ENCODE measurements at places on chromosomes 2 and 18.

- no peak for DNase-seq
Measured at GRCh38 chr2:215052810-215053209, 85.6 kb downstream of the ABCA12 start.

DNA sequence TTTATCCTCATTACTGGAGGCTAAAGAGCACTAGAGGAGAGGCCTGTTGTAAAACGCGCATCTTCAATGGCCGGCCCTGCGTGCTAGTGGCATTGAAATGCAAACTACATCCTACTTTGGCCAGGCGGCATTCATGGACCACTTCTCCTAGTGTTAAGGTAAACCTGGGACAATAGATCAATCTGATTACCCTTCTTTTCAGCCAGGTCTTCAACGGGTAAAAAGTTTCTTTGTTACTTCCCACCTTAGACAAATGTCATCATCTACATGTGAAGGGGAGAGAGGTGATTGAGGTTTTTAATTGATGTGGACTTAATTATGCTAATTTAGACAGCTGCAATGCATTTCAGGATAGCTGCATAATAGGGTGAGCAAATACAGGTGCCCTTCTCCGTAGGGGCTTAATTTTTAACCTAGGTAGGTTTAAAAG, 628.0 kb downstream of the ZEB2 start:
- no peak for DNase-seq

DNA sequence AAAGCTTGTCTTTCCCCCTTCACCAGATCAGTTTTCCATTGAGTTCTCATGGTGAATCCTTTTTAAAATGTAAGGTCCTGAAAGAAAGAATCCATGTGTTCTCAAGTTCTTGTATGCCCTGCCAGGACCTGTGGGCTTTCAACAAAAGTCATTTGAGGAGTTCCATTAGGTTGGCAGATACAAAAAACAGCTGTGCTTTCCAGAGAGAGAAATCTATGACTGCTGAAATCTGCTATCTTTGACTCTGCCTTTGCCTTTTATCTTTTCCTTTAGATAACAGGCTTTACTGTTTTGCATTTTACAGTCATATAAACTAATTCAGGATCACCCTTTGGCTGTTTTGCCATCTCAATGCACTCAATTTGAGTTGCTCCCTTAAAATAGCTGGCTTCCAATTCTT, 59.7 kb downstream of the CXCR4 start:
- DNase-seq, result no peak

GRCh38 chr2:27095745-27096651, 9.4 kb downstream of the KHK start:
- peak; percentile 78 for DNase-seq

- no peak for DNase-seq
Measured at GRCh38 chr2:160076914-160077313, 14.5 kb upstream of the PLA2R1 start.

DNA sequence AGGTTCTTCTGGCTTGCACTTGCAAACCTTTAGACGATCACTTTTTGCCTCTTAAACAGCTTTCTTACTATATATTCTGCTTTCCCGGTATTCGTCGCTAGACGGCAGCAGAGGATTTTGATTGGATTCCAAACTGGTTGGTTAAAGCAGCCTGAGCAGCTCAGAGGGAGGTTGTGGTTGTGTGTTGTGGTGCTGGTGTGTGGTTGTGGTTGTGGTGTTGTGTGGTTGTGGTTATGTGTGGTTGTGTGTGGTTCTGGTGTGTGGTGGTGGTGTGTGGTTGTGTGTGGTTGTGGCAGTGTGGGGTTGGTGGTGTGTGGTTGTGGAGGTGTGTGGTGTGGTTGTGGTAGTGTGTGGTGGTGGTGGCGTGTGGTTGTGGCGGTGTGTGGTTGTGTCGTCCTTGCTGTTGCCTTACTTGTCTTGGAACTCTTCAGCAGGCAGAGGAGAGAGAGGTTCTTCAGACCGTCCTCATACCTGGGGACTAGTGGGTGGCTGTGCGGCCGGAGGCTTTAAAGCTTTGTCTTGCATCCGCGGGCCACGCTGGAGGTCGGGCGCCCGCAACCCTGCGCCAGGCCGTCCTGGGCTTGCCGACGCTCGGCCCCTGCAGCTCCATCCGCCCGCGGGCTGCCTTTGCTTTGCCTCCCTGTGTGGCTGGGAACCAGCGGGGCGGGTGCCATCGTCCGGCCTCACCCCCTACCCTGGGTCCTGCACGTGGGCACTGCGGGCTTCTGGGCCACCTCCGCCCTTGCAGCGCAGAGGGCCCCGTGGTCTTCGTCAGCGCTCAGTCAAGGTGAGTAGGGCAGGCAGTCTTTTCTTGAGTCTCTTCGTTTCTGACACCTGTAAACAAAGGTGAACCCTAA, 190.8 kb downstream of the ARHGAP28 start:
- peak; percentile 50 for DNase-seq

DNA sequence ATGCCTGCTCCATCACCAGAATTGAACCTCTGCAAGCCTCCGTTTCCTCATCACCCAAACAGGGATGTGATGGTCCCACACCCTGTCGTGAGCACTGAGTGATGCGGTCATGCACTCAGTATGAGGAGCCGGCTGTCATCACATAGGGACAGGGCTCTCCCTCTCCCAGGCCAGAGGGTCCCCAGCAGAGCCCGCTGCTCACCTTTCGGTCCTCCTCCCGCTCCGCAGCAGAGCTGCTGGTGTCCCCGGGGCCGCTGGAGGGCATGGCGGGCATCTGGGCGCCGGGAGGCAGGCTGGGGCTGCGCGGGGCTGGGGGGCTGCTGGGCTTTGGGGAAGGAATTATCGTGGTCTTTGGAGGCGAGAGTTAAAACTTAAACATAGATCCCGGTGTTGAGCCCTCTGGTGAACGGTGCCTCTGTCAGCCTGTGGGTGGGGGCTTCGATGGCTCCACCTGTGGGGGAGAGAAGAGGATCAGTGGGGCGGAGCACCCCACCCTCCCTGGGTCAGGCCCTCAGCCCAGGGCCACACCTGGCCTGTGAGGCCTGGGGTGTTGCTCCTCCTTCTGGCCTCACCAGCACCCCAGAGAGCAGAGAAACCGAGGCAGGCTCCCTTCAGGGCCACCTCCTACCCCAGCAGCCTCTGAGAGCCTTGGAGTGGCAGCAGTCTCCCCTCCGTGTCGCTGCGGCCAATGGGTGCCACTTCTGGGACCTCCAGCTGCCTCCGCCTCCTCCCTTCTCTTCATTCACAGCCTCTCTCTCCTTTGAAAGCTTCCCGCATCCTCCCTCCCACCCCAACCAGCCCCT, 27.8 kb downstream of the DNMT3A start:
- no peak for DNase-seq

DNA sequence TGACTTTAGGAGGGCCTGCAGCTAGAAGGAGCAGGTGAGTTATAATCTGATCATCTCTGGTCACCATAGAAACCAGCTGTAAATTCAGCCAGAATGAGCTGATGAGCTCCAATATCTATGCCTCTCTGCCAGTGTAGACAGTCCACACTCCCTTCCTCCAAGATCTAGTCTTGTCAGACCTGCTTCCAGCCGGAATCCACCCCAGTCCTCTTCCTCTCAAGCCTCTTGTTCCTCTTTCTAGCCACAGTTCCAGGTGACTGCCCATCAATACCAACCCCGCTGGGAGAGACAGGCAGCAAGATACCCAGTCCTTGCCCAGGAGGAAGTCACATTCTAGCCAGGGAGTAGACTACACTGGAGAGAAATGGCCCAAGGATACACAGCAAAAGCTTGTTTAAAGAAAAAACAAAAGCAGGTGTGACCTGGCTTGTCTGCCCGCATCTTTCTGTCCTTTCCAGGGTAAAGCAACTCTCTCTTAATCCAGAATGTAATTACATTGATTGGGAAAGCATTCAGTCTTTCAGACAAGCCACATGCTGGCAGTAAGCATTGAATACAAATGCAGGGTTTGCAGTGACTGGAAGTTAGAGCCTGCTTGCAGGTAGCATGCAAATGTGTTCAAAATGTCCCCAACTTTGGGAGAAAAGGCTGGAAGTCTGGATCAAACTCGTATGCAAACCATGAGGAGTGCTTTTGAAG, 9.0 kb upstream of the SLC35F6 start:
- no peak for DNase-seq

- DNase-seq, result no peak
Measured at GRCh38 chr2:29582062-29582461, 339.3 kb downstream of the ALK start.

GRCh38 chr18:26708806-26709716, 156.4 kb downstream of the AQP4 start:
- DNase-seq, result no peak

- no peak for DNase-seq
Measured at GRCh38 chr18:26483633-26484032, 64.7 kb downstream of the KCTD1 start.

DNA sequence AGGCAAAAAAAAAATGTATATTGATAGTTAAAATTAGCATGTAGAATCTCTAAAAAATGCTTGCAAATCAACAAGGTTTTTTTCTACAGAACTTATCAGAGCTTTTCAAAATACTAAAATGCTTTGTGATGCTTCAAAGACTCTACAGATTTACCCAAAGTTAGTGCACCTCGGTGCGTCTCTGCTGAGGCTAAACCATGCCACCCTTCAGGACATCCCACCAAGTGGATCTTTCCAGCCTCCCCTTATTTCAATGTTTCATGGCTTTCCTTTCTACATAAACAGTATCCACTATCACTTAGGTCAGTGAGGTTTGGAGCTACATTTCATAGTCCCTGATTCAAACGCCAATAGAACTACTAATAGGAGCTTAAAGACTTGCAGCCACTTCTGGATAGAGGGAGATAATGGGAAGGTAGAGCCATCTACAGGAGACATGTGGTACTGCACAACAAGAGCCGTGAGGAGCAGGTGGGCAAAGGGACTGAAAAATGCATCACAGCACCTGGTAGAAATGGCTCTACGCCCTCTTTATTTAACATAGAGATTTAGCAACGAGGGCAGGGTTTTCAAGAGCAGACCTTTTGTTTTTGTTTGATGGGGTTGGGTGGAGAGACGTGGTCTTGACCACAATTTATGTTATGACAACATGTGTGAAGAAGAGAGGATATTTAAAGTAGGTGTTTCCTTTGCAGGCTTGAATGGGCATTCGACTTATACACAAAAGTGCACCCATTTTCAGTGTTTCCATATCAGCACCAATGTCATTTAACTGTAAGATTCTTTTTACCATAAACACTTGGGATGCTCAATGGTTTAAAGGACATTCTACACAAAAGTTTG, 56.1 kb upstream of the SLC35G4 start:
- DNase-seq, result peak; percentile 51

- no peak for DNase-seq
Measured at GRCh38 chr2:8573942-8574195, 108.0 kb upstream of the ID2 start.

GRCh38 chr2:151153601-151154000, 108.1 kb downstream of the RBM43 start:
- DNase-seq, result no peak

- DNase-seq, result no peak
Measured at GRCh38 chr2:28321426-28321825, 71.2 kb upstream of the FOSL2 start.

DNA sequence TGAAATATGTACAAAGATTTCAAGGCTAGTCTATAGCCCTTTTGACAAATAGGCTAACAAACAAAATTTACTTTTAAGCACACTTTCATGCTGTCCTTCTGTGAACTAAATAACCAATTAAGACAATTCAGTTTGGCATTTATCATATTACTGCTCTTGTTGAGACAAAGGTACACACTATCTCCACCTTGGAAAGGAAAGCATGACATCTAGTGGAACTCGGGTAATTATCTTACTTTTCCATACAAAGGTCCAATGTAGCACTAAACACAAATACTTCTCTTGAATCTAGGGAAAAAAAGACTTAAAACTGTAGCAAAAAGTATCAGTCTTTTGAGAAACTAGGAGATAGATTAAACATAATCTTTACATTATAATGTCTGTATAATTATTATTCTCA, 125.0 kb upstream of the CD226 start:
- no peak for DNase-seq

GRCh38 chr2:59560769-59561168, 992.7 kb downstream of the BCL11A start:
- DNase-seq, result no peak

GRCh38 chr2:225920621-225921220, 521.2 kb downstream of the NYAP2 start:
- no peak for DNase-seq

DNA sequence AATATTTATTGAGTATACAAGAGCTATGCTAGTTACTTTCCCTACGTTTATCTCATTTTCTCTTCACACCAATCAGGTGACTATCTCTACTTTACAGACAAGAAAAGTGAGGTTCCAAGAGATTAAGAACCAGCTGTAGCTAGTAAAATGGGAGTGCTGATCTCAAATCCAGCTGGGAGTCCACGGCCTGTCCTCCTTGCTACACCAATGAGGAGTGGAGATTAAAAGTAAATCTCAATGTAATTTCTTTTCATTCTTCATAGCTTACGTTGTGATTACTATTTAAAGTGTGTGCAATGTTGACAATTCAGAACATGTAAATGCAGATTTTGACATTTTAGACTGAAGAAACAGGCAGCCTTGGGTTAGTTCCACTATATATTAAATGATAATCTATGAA, 53.9 kb upstream of the NRP2 start:
- DNase-seq, result no peak

GRCh38 chr2:110946902-110947301, 173.8 kb upstream of the BCL2L11 start:
- DNase-seq, result no peak

DNA sequence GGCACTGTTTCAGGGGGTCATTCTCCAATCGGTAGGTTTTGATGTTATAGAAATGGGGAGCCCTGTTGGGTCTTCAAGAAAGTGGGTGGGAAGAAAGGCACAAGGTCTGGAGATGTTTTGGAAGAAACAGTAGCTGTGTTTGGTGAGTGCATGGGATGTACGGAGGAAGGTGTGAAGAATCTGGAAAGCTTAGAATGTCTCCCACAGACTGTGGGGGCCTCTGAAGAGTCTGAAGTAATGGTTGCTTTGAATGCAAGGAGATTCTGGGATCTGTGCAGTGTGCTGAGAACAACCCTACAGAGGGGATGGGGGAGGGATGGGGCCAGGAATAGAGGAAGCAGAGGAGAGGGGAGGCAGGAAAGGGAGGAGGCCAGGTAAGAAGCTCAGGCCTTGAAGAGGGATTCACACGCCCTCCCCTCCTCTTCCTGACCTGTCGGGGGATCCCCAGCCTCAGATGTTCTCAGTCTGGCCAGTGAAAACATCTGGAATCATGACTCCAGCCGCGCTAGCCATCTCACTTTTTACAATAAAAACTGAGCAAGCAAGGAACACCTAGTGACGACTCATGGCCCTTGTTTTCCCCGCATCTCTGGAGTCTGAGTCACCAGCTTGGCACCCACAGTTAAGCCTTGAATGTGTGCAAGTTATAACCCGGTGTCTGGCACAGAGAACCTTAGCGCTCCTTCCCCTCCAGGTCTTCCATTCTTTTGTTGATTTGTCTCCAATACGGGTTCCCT, 74.2 kb downstream of the SH3BP4 start:
- no peak for DNase-seq

GRCh38 chr2:7392076-7392787, 475.0 kb downstream of the RNF144A start:
- no peak for DNase-seq

GRCh38 chr2:39549718-39550464, 112.8 kb upstream of the MAP4K3 start:
- DNase-seq, result no peak

DNA sequence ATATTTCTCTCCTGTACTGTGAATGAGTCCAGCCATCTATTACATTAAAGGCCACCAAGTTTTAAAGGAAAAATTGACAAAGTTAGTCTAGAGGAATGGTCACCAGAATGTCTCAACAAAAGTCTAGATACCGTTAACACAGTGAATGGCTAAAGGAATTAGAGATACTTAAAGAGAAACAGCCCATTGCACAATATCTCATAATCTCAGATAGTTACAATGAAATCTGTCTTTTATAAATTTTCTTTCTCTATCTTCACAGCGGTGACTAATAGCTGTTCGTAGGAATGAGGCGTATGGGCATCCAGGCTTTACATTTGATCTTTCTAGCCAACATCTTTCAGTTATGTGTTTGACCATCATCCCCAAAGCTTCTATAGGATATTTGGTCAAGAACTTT, 30.6 kb downstream of the R3HDM1 start:
- DNase-seq, result no peak
